ENCODE measurements at places on chromosomes 13 and 19.

GRCh38 chr13:71576571-71576970, 290.4 kb downstream of the DACH1 start:
- no peak for DNase-seq

DNA sequence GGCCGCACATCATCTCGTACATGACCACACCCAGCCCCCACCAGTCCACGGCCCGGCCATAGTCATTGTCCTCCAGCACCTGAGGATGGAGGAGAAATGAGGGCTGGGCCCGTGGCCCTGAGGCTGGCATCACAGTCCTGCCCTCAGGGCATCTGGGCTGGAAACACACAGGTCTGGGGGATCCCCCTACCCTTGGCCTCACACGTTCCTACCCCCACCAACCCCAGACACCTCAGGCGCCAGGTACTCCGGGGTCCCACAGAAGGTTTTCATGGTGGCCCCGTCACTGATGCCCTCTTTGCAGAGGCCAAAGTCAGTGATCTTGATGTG, 9.5 kb upstream of the CCNP start:
- no peak for DNase-seq

- no peak for DNase-seq
Measured at GRCh38 chr13:99196466-99197116, 4.1 kb upstream of the UBAC2 start.

GRCh38 chr13:39557285-39557955, 45.6 kb downstream of the LHFPL6 start:
- DNase-seq = no peak

- DNase-seq = no peak
Measured at GRCh38 chr13:71214821-71215220, 652.2 kb downstream of the DACH1 start.

GRCh38 chr19:347946-348861, 3.6 kb upstream of the MIER2 start:
- DNase-seq = no peak

DNA sequence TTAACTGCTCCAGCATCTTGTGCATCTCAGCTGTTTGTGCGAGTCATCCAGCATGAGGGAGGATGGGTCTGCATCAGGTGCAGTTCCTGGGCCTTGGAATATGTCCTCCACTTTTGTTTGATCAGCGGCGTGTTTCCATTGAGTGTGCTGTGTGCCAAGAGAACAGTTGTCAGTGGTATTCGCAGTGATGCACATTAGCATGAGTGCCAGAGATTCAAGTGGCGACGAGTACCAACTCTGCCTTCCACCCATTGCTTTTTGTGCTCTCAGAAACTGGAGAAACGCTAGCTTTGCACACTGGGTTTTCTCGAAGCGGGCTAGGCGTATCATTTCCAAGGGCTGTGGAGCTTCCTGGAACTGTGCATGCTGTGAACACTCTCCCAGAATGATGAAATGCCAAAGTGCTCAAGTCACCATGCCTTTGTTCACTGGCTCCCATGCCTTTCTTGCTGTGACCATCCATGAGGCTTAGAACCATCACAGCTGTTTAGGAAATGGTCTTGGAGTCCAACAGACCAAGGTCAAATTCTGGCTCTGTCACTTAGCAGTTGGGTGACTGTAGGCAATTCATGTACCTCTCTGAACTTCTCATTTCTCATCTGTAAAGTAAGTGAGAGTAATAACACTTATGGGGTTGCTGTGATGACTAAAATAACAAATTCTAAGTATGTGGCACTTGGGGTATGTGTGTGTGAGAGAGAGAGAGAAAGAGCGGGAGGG, 18.4 kb downstream of the LRCH1 start:
- DNase-seq = no peak

DNA sequence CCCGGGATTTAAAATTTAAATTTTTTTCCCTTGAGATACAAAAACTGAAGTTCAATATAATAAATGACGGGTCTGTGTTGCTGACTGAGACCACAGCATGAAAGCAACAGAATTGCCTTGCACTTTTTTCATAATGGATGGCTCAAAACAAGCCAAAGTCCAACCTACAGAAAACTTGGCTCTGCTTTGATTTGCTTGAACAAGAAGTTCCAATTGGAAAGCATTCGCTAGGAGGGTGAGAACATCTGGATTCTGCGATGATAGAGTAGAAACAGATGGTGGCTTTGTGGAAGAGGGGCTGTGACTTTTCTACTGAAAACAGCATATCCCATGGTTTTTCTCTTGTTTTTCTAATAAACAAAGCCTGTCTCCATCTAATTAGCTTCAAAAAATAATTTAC, 46.4 kb downstream of the THSD1 start:
- no peak for DNase-seq

DNA sequence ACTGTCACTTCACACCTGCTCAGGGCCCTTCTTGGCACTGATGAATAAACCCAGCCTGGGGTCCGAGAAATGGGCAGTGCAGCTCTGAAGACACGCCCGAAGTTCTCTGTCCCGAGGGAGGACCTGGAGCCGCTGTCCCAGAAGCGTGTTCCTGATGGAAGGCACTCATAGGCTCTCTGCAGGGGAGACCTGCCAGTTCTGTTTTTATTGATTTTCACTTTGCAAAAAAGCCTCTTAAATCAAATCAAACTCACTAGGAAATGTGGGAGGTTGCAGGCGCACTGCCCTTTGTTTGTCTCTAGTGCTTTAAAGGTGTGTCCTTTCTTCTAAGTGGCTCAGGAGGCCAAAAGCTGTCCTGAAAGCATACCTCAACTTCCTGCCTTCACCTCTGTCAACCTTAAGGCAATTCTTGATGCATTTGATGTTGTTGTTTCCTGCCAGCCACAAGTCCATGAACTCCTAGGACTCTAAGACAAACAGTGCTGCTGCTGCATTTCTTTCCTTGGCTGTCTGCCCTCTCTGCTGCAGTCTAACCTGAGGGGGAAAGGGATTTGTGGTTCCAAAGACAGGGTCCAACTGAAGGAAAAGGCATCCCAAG, 663.2 kb downstream of the UQCRFS1 start:
- no peak for DNase-seq
